RPMI7951 (cell line): ENCODE measurements at places on chromosomes 6 and 20. TPM values are rescaled to one million over a fixed set of nuclear protein-coding genes. Genes with fewer than 3 reads are reported as not detected.

Gene SPAG4
- 24.9 and 38.5 TPM in 2 replicates for total RNA-seq

- DNase-seq, result no peak
Measured at GRCh38 chr6:42368181-42368580, 83.5 kb downstream of the TRERF1 start.

GRCh38 chr6:158654498-158654897, 4.6 kb downstream of the SYTL3 start:
- DNase-seq, result peak; percentile 97

- DNase-seq, result no peak
Measured at GRCh38 chr6:80402266-80402665, 295.8 kb downstream of the BCKDHB start.

DNA sequence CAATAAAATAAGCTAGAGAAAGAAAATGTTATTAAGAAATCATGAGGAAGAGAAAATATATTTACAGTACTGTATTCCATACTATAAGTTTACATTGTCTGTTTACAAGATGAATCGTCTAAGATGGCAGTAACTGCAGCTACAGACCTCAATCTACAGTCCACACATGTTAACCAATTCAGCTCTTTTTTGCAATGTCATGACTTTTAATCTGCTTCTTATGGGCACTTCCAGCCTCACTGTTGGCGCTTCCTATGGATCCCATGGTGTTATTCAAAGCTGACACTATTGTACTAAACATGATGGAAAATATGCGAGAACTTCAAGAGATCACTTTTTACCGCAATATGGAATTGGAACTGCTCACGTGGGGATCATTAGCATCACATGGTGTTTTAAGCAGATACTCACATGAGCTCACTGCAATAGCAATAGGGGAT, 451.5 kb upstream of the CITED2 start:
- DNase-seq, result no peak

DNA sequence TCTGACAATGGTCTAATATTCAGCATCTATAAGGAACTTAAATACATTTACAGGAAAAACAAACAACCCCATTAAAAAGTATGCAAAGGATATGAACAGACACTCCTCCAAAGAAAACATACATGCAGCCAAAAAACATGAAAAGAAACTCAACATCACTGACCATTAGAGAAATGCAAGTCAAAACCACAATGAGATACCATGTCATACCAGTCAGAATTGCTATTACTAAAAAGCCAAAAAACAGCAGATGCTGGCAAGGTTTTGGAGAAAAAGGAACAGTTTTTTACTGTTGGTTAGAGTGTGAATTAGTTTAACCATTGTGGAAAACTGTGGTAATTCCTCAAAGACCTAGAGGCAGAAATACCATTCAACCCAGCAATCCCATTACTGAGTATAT, 339.0 kb upstream of the ADGRB3 start:
- no peak for DNase-seq

Gene GRIK2
- 0.88 and 2.0 TPM in 2 replicates for total RNA-seq

DNA sequence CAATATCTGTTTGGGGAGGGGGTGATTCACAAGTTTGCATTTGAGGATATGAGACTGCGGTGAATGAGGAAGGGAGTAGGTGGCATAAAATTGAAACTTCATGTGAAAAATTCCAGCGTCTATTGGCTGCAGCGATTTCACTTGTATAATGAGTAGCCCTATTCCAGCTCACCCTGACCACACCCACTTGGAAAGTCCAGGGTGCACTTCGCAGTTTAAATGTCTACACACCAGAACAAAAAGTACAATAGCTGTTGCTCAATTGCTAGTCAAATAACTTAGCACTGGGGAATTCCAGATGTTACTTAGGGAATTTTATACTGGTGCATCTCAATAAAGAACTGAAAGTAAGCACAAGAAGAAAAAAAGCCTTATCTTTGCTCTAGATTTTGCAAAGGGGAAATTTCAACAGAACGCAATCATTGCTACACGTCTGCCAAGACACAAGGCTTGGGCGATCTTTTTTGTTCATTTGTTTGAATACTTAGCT, 6.3 kb downstream of the TNFAIP3 start:
- peak; percentile 88 for DNase-seq

DNA sequence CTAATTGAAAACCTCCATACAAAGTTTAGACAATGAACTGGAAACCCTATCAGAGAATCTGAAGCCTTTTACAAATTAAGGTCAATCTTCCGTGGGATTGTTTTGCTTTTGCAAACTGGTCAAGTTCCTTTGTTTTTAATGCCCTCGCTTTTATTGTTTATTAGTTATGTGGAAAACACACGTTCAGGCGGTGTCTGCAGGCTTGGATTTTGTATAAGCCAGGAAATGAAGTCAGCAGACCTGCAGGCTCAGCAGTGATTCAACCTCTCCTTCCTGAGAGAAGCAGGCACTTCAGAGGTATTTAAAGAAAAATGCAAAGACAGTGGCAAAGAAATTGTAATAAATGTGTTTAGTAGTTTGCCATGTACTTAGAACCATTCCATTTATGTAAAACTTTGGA, 103.4 kb upstream of the PDE10A start:
- DNase-seq, result peak; percentile 41

Gene FKBP1C
- 1.7 and 3.2 TPM in 2 replicates for total RNA-seq

DNA sequence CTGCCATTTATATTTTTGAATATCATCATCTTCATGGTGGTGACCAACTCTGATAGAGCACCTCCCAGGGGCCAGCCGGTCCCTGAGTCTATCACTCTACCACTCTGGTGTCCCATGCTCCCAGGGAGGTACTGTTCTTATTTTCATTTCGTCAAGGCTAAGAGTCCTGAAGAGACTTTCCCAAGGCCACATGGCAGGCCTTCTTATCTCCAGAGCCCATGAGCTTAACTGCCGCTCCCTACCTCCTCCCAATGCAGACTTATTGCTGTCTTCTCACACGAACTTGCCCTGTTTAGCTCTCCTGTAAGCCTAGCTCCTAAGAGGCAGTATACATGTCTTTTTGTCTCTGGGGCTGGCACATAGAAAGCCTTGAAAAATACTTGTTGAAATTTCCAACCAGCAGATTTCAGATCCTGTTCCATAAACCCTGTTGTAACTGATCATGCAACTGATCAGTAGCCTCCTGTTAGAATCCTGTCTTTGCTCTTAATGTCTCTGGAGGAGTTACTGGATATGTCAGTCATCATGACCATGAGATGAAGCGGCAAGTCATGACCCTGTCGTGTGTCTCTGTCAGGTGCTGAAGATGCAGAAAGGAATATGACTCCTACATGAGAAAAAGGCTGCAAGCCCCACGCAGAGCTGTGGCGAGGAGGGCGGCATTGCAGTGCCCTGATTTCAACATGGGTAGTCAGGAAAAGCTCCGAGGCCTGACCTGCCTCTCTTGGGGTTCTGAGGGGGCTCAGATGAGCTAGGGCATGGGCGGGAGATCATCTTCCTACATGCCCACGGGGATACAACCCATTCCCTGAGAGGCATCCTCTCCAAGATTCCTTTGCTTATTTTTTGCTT, 60.0 kb downstream of the TTI1 start:
- DNase-seq, result no peak

Gene CLPSL2
- not detected in 2 replicates for total RNA-seq

Gene CASS4
- total RNA-seq, result 2.2 and 2.5 TPM in 2 replicates

- no peak for DNase-seq
Measured at GRCh38 chr6:423055-423798, 31.7 kb downstream of the IRF4 start.

Gene SLC32A1
- total RNA-seq, result not detected in 2 replicates
